T follicular helper cell (primary cell): ENCODE measurements at places on chromosomes 7 and 10.

GRCh38 chr7:86454753-86455152, 189.0 kb upstream of the GRM3 start:
- no peak for DNase-seq

DNA sequence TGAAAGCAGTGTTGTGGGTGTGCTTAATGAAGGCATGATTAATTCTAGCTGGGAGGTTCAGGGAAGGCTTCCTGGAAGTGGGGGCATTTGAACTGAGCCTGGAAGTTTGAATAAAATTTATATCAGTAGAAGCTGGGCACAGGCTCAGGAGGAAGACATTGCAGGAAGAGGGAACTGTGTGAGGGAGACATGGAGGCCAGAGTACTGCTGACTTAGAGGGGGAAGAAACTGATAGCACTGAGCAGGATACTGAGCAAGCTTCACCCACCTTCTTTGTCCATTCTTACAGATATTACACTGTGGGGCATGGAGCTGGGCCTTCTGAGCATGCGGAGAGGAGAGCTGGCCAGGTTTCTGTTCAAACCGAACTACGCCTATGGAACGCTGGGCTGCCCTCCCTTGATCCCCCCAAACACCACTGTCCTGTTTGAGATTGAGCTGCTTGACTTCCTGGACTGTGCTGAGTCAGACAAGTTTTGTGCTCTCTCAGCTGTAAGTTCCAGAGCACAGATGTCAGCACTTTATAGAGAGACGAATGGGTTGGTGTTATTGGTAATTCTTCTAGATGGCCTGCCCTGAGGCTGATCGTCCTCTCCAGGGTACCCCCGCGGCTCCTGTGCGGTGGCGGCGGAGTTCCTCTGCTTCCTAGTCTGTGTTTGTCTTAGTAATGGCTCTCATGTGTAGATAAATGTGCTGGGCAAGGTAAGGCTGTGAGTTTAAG, 2.1 kb downstream of the FKBP6 start:
- DNase-seq, result no peak

DNA sequence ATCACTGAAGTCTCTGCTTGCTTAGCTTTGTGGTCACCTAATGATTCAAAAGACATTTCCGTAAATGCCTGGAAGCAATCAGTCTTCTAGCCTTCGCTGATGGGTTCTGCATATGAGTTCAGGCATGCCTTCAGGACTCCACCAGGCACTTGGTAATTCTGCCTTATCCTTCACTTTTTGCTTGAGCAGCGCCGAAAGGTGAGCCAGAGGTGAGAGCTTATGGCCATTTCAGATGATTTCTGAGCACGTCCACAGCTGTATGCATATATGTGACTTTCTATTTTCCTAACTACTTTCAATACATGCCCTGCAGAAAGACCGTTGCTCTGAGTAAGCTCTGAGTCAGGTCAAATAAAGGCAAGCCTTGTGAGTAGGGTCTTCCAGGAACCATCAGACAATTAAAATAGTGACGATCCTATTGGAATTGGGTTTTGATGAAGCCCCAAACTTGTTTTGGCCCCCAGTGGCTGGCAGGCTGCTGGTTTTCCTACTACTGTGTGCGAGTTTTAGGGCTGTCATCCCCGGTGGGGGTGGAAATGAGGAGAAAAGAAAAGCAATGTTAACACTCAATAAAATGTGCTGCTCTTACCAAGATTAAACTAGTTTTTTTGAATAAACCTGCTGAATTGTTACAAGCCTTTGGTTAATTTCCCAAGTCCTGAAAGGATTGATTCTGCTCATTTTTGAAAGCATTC, 154.4 kb upstream of the AKR1E2 start:
- no peak for DNase-seq

DNA sequence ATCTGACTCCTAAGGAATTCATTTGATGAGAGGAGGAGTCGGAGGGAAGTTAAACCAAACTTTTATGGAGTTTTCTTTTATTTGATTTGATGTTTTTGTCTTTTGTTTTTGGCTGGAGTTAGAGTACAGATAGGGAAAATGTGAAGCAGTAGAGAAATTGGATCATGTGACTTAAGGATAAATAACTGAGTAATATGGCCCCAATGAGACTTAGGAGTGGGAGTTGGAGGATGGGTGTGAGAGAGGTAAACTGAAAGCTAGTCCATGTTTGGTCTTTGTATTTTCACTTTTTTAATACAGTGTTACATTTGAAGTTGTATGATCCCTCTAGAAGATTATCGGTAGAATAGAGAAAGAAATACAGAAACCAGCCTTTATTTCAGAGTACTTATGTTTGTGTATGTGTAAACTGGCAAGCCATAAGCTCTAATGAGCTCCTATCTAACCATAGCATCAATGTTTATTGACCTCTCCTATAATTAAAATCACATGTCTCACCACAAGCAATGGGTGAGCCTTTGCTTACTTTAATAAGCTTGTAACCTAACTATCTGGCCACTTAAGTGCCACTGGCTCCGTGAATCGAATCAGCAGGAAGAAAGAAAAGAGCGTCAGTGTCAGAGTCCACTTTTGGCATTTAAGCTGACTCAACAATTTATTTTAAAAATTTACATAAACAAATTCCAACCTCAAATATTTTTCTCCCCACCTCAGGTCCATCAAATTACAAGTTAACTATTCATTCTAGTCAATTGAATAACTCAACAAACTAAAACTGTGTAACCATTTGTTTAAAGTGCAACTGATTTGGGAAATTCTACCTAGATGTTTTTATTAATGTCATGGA, 113.8 kb downstream of the EPDR1 start:
- DNase-seq, result no peak

GRCh38 chr10:86849181-86849894, 92.9 kb downstream of the BMPR1A start:
- no peak for DNase-seq
